ENCODE measurements at places on chromosomes 6 and 20.
A peak's percentile ranks its signal among the peaks of the same experiment; 100 is the strongest.

DNA sequence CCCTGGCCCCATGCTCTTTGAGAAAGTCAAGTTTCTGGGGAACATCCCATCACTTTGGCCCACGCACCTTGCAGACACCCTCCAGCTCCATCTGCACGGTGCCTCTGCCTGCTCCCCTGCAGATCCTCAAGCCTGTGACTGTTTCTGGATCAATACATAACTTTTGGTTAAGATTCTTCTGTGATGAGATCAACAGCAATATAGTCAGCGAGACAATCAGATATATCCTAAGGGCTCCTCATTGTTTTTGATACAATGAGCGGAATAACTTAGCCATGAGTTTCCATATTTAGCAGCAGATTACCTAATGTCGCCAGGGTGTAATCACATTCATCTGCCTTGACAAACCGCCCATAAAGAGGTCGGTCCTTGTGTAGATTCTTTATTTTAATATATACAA, 109.3 kb upstream of the MTHFD1L start:
- DNase-seq = no peak
- peaks cover 25% of the 10 kb centered on the region for H3K4me1 ChIP-seq
- no peak overlapping the region for H3K27ac ChIP-seq
- H3K27me3 ChIP-seq = no peaks in the 10 kb centered on the region

DNA sequence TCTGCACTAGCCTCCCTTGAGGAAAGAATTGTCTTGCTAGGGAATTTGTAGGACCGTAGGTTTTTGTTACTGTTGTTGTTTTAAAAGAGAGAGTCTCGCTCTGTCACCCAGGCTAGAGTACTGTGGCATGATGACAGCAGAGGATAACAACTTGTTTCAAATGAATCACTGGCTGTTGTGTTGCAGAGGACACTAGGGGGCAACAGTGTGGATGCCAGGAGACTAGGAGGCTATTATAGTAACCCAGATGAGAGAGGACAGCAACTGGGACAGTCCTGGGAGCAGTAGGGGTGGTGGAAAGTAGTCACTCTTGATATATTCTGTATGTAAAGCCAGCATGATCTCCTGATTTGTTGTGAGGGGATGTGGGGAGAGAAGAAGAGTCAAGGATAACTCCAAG, 41.8 kb upstream of the LAMA4 start:
- peaks cover 6% of the 10 kb centered on the region for H3K4me1 ChIP-seq
- no peak overlapping the region for H3K4me3 ChIP-seq
- H3K27ac ChIP-seq = no peak overlapping the region
- H3K36me3 ChIP-seq = no peaks in the 10 kb centered on the region

GRCh38 chr6:43893073-43893472, 123.1 kb downstream of the VEGFA start:
- H3K27me3 ChIP-seq = no peaks in the 10 kb centered on the region
- DNase-seq = no peak
- H3K4me1 ChIP-seq = no peaks in the 10 kb centered on the region
- no peak overlapping the region for H3K27ac ChIP-seq

DNA sequence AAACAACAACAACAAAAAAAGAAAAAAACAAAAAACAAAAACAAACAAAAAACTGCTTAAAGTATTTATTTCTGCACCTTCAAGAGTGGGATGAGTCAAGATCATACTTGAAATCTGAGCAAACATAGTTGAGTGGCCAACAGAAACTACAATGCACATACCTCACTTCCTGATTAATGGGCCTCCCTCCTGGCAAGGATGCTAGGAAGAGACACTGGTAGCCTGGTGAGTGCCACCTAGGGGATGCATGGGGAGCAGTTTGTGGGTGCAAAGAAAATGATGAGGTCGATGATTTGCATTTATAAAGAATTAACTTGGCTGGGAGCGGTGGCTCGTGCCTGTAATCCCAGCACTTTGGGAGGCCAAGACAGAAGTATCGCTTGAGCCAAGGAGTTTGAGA, 808.1 kb downstream of the MAFB start:
- H3K27me3 ChIP-seq = no peaks in the 10 kb centered on the region
- DNase-seq = no peak
- peaks cover 7% of the 10 kb centered on the region for H3K4me1 ChIP-seq
- no peak overlapping the region for H3K27ac ChIP-seq

GRCh38 chr6:47168180-47168579, 126.0 kb upstream of the ADGRF1 start:
- peak overlapping the region; percentile 70 for H3K27ac ChIP-seq
- no peak for DNase-seq
- H3K4me3 ChIP-seq = no peak overlapping the region
- H3K36me3 ChIP-seq = no peaks in the 10 kb centered on the region
- peaks cover 58% of the 10 kb centered on the region for H3K4me1 ChIP-seq
- no peaks in the 10 kb centered on the region for H3K27me3 ChIP-seq

- H3K36me3 ChIP-seq = no peaks in the 10 kb centered on the region
- no peak for DNase-seq
- no peak overlapping the region for H3K4me3 ChIP-seq
- H3K27ac ChIP-seq = no peak overlapping the region
- H3K27me3 ChIP-seq = no peaks in the 10 kb centered on the region
These were observed 222.2 kb downstream of the BTBD9 start for GRCh38 chr6:38417521-38417920.

- H3K27ac ChIP-seq = no peak overlapping the region
- no peak overlapping the region for H3K4me3 ChIP-seq
- no peaks in the 10 kb centered on the region for H3K27me3 ChIP-seq
- no peaks in the 10 kb centered on the region for H3K4me1 ChIP-seq
- no peak for DNase-seq
These were observed 191.4 kb downstream of the NFATC2 start for GRCh38 chr20:51350941-51351631.

DNA sequence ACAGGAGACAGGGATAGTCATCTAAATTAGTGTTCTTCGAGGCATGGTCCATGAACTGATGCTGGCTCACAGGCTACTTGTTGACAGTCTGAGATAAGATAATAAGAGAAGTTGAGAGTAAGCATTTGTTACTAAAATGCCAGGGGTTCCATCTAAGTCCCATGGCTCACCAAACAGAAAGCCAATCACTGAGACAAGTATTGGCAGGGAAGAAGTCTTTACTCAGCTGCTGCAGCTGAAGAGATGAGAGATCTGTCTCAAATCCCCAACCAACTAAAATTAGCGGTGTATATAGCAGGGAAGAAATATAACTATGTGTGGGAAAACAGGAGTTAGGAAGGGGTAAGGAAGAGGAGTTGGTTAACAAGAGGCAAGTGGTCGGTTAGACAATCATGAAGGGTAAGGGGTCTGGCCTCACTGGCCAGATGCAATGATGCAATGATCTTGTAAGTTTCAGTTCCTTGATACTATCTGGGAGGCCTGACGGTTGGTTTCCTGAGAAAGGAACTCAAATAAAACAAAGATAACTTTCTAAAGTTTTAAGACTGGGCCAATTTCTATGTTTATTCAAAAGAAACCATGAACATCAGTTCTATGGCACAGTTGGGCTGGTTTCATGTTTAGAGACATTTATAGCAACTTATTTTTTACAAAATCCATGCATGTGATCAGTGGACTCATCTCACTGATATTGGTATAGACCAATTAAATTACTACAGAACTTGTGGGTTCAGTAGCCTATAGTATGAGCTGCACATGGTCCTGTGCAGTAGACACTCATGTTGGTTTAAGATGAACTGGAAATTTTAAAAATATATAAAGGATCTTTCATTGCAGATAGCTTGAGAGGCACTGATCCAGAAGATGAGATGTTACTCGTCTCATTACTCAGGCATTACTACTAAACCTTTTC, 9.9 kb upstream of the HEBP2 start:
- no peak overlapping the region for H3K27ac ChIP-seq
- H3K4me3 ChIP-seq = no peak overlapping the region
- no peaks in the 10 kb centered on the region for H3K27me3 ChIP-seq
- DNase-seq = no peak

All from esophagus squamous epithelium (tissue), 5 donors.